ENCODE measurements at places on chromosomes 3 and 15.

DNA sequence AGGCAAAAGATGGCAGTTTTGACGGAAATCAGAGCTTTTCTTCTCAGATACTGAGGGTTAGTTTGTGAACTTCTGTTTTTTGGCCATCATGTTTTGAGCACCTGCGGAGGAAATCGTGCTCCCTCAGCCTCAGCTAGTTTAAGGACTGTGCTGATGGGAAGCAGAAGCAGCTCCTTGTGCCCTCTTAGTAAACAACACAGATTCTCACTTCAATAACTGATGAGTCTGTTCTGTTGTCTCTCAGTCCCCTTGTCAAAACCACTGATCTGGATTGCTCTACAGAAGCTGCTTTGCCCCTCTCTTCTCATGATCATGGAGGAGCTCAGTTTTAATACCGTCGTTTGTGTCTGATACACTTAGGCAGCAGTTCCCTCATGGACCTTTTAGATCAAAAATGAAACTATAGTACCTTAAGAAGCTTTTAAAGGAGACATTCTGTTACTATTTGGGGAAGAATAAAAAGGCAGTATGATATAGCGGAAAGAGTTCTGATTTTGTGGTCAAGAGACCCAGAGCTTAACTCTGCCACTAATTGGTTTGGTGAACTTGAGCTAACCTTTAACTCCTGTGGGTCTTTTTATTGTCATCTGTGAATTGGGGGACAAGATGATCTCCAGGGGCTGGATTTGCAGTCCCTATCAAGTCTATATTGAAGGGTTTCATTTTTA is 152.6 kb downstream of the BBX start:
- DNase-seq, result no peak

DNA sequence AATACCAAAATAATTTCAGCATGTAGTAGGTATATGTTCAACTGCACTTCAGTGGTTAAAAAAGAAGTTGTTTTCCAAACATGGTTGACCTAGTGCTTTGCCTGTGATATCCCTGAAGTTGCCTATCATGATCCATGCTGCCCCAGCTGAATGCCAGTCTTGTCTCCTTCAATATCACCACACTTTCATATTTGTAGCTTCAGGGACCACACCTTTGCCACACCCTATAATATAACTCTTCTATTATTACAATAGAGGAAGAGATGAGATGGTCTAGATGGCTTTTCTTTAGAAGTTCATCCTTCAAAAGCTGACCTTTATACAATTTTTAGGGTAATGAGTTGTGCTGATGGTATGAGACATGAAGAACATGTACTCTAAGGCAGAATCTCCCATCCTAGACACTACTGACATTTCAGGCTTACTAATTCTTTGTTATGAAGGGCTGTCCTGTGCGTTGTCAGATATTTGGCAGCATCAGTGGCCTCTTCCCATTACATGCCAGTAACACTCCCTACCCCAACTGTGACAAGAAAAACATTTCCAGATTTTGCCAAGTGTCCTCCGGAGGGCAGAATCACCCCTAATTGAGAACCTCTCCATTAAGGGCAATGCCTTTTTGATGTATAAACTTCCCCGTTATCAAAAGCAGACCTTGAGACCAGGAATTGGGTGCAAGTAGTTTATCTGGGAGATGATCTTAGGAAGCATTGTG is 76.2 kb upstream of the PLCL2 start:
- DNase-seq, result no peak

DNA sequence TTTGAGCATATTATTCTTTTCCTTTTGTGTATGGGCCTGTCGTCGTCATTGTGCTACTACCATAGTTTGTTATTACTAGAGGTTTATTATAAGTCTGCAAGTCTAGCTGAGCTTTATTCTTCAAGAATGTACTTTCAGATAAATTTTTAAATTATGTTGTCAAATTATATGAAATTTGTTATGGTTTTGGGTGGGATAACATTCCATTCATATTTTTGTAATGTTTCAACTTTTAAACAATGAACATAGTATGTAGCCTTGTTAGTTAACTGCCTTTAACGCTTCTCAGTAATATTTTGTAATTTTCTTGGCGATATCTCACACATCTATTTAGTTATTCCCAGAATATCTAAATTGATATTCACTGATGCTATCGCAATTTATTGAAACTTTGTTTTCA is 41.6 kb upstream of the GOLGA8B start:
- no peak for DNase-seq

GRCh38 chr3:40465456-40465855 is 8.3 kb downstream of the RPL14 start:
- DNase-seq, result no peak

DNA sequence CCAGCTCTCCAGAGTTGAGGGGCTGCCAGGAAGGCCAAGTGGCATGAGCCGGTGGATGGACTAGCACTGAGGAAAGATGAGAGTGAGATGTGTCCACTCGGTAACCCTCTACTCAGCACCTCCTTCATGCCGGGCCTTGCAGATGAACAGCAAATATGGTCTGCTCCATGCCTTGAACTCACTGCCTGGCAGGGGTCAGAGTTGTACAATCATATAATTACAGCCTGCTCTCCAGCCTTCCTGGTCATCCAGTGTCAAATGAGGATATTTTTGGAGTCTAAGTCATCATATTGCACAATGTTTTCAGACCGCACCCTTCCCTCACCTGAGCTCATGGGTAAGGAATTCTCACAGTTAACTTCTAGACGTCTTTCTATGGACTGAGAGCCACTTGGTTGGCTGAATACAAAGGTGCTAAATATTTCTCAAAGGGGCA is 4.9 kb downstream of the MGLL start:
- no peak for DNase-seq

DNA sequence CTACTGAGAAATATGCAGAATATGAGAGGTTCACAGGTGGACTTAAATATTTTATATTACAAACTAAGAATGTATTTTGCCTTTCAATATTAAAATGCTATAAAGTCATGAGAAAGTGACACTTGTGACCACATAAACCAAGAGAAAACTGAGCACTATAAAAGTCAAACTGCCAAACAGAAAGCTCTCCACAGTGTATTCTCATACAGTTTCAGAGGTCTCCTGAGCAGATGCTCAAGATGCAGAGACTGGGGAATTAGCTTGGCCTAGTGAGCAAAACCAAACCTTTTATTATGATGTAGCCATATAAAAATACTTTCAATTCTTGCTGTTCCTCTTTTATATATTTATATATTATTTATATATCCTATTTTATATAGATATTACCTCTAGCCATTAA is 227.8 kb downstream of the TBC1D5 start:
- DNase-seq, result no peak

- DNase-seq, result no peak
Measured at GRCh38 chr15:52408823-52409222, 113.2 kb upstream of the MYO5C start.
